ENCODE measurements at places on chromosomes 4 and X.

DNA sequence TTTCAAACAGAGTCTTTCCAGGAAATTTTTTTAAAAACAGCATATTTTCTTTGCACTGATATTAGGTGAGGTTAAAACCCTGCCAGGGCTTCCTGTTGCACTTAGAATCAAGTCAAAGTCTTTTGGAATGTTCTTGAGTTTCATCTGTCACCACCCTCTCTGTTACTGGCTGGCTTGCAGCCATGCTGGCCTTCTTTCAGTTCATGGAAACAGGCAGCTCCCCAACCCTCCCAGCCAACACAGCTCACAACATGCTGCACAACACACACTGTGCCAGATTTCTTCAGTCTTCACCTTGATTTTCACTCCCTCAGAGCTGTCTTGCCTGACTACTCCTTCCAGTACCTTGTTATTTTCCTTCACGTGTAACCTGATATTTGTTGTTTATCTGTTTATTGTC, 129.5 kb downstream of the KCNIP4 start:
- DNase-seq, result no peak

DNA sequence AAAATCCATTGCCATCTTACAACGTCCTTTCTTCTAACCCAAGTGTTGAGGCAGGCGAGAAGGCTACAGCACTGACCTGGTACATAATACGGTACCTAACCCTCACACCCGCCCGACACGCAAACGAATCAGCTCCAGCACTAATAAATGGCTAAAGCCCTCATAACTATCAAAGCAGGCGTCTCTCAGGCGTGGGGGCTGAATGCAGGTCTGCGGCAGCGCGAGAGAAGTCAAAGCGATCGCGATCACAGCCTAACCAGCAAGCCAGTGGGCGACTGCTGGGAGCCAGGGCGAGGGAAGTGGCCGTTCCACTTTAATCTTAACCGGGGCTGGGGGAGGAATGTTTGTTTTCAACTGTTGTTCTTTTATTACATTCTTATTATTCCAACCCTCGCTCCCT, 1.5 kb downstream of the CDX4 start:
- no peak for DNase-seq

GRCh38 chr4:77177199-77177598, 20.2 kb downstream of the CCNG2 start:
- no peak for DNase-seq

DNA sequence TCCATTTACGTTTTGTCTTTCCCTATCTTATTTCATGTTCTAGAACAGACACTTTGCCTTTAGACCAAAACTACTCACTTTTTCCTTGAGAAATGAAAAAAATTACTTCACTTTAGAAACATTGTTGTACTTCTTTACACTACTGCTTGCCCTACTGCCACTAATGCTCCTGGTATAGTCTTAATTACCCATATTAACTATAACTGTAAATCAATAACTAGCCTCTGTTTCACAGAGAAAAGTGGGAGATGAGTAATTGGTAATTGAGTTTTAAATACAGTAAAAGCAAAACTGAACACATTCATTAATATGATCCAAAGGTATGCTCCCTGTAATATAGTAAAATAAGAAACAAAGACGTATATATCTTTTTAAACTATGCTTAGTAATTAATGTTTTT, 111.1 kb upstream of the JADE1 start:
- no peak for DNase-seq

GRCh38 chr4:88803600-88804096, 106.0 kb upstream of the NAP1L5 start:
- no peak for DNase-seq

DNA sequence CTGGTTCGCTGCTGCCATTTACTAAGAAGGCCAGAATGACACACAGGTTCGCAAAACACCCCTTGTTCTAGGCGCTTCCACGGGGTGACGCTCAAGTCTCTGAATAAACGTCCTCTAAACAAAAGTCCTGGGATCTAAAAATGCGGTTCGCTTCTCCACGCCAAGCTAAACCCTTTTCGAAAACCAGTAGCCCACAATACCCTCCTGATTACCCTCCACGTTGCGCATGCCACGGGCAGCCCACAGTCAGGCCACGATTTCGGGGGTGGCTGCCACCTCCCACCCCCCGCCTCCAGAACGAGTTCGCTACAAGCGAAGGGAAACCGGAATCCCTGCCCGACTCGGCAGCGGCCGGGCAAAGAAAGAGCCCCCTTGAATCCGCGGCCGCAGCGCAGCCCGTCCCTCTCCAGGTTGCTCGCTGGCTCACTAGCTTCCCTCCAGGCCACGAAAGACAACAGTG, 423 bp downstream of the RPL39 start:
- DNase-seq, result no peak

DNA sequence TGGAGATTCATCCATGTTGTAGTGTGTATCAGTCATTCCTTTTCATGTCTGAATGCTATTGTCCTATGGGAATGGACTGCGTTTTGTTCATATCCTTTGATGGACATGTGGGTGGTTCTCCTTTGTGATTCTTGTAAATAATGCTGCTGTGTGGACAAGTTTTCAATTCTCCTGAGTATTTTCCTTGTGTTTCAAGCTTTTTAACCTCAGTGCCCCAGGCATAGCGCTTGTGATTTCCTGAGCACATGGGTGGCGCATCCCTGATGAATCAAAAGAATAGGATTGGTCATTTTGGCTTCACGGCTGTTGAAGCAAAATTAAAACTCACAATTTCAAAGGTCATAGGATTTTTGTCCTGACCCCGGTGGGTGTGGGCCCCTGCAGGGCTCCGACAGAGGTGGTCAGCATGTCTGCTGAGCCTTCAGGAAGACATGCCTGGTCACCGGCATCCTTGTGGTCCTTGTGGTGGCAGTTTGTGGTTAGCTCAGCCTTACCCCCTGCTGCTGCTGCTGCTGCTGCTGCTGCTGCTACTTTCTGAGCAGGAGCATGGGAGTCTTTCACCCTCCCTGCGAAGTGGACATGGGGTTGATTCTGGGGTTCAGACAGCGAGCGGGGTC, 30.0 kb downstream of the SHROOM2 start:
- no peak for DNase-seq

GRCh38 chrX:16882169-16882568, 12.0 kb upstream of the RBBP7 start:
- DNase-seq, result no peak

GRCh38 chrX:129316461-129316860, 206.8 kb downstream of the SMARCA1 start:
- DNase-seq, result no peak

DNA sequence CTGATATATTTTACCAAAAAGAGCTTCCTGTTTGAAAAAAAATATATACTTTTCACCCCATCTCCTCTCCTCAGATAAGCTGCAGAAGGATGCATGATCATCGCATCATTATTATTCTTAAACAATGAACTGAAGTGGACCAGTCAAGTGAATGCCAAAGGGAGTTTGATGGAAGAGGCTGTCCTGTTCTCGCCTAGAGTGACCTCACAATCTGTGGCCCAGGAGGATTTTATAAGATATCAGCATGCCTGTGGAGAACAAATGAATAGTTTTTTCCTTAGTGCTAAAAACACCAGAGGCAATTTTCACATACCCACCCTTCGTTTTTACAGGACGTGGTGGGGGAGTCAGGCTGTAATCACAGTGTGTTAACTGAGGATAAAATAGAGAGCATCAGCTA, 112.7 kb downstream of the USP46 start:
- DNase-seq, result no peak

GRCh38 chr4:48227662-48228061, 42.0 kb downstream of the TEC start:
- DNase-seq, result no peak

Data from HEK293T (cell line).